ENCODE measurements at places on chromosomes 1 and 21.
A peak's percentile ranks its signal among the peaks of the same experiment; 100 is the strongest.

DNA sequence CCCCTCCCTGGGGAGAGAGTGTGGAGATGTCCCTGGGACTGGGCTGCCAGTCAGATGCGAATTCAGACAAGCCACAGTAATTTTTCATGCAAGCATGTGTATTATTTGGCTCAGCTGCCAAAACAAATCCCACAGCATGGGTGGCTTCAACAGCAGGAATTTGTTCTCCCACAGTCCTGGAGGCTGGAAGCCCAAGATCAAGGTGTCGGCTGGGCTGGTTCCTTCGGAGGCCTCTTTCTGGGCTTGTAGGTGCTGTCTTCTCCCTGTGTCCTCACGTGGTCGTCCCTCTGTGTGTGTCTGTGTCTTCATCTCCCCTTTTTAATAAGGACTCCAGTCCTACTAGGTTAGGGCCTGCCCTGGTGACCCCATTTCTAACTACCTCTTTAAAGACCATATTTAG, 91.9 kb upstream of the ACTRT2 start:
- no peak for DNase-seq

GRCh38 chr1:178548108-178548507, 35.2 kb downstream of the TEX35 start:
- DNase-seq: no peak

GRCh38 chr1:15453734-15454133, 2.8 kb upstream of the CELA2A start:
- DNase-seq: no peak

DNA sequence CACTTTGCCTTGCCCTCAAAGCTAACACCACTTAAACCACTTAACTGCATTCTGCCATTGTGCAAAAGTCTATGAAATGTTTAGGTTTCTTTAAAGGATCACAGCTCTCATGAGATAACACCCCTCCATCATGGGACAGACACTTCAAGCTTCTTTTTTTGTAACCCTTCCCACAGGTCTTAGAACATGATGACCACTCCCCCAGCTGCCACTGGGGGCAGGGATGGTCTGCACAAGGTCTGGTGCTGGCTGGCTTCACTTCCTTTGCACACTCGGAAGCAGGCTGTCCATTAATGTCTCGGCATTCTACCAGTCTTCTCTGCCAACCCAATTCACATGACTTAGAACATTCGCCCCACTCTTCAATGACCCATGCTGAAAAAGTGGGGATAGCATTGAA, 7.7 kb downstream of the ADAMTS1 start:
- DNase-seq: no peak

DNA sequence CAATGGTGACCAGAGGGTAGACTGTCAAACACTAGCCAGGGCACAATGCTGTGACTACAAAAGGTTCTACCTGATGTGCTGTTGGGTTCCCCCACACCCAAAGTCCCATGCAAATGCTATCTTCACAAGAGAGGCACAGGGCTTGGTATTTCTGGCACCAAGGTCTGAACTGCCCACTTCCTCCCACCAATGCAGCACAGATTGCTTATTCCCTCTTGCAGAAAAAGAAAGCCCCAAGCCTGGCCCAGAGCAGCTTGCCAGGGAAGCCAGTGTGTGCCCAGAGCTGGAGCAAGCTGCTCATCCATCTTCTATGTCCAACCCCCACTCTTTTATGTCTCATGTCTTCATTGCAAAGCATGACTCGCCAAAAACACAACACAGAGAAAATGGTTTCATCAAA, 149.4 kb upstream of the CAMK1G start:
- DNase-seq: no peak

DNA sequence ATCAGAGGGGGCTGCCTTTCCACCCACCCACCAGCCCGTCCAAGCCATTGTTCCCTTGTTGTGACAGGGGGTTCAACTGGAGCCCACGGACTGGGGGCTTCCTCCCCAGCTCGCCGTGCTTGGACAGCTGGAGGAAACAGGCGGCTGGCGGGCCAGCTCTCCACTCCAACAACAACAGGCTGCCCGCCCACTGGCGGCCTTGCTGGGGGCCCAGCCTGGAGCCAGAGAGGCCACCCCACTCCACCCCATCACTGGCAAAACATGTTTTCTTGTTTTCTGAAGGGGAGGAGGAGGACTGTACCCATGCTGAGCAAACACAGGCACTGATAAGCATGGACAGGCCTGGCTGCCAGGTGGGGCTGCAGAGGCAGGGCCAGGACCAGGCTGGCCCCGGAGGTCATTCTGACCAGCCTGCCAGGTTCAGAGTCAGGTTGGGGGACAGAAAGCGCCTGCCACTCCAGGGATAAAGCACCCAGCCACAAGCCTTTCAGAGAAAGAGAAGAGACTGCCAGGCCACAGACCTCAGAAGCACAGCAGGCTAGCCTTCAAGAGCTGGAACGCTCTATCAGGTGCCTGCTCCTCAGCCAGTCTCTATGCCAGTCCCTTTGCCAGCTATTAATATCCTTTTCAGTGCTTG, 32.8 kb downstream of the GJA4 start:
- DNase-seq: no peak

DNA sequence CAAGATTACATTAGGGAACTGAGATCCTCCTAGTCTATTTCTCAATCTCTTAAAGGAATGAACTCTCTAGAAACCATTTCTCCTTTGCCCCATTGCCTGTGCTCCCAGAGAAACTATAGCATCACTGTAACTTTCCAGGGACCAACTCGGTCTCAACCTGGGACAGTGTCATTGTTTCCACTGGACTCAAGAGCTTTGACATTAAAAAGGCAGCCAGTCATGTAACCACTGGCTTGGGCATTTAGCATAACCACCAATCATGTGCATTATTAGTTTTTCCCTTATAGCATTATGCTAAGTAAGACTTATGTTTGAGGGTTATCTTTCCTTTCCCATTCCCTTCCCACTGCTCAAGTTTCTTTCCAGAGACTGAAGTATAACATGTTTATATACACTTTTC, 18.2 kb downstream of the TEX38 start:
- no peak for DNase-seq

DNA sequence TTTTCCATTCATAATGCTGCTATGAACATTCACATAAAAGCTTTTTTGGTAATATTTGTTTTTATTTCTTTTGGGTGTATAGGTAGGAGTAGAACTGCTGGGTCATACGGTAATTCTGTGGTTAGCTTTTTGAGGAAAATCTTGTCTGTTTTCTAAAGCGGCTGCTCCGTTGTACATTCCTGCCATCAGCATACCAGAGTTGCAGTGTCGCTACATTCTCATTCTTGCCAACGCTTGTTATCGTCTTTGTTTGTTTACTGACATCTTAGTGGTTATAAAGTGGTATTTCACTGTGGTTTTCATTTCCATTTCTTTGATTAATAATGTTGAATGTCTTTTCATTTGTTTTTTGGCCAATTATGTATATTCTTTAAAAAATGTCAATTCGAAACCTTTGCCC, 469.8 kb upstream of the ZP4 start:
- DNase-seq: no peak

DNA sequence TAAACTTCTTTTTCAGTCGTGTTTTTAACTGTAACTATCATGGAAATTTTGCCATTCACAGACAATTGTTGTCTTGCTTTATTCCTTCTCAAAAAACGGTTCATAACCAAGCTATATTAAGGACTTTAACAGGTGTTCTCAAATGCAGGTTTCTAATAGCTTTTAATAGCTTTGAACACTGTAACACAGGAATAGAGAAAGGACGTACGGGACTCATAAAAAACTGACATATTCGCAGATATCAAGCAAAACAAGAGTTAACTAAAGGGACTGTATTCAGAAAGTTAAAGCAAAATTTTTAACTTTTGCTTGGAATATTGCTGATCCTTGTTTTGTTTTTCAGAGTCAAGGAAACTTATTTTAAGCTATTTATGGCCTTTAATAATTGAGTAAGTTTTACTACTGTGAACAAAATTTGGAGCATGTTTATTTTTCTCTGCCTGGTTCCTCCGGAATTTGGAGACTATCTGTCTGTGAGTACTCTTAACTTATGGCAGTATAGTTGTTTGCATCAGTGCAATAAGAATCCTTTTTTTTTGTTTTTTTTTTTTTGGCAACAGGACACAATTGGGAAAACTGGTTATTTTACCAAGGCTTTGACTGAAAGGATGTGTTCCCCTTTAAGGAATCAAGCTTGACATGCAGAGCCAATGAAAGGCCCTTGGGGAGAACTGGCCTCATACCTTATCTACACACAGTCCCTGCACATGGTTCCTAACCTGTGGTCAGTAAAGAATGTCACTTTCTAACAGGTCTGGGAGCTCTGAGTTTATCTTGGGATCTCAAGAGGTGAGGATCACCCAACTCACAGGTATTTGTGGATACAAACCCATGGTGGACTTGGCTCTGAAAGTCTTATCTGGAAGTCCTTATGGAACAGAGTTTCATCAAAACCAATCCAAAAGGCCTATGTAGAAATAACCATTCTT, 5.8 kb upstream of the CD46 start:
- no peak for DNase-seq

DNA sequence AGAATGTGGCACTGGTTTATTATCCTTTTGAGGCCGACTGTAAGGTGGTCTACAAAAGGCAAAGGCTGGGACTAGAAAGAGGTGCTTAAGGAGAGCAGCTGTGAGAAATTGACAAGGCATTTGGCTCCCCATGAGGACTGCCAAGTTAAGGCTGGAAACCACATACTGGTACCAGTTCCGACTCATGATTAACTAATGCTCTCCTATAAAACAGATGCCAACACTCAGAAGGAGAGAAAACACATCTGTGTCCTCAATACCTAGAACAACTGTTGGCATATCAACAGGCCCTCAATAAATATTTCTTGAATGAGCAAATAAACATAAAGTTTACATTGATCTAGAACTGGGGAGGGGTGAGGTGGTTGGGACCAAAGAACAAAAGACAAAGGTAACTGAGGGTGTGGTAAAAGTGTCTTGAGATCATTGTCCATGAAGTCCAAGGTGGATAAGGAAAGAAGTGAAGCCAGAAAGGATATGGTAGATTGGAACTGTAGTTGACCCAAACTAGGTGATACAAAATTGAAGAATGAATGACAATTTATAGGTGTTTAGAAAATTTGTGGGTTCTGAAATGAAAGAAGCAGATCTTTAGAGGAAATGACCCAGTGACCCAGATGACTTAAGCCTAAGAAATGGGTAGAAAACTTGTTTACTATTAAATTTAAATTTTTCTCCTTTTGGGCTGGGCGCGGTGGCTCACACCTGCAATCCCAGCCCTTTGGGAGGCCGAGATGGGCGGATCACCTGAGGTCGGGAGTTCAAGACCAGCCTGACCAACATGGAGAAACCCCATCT, 16.9 kb upstream of the MCL1 start:
- no peak for DNase-seq

- DNase-seq: no peak
These were observed 5.1 kb upstream of the C1orf159 start for GRCh38 chr1:1120866-1121591.

- peak; percentile 40 for DNase-seq
These were observed 2.4 kb upstream of the PRAMEF18 start for GRCh38 chr1:13228343-13228781.

GRCh38 chr1:193156822-193157142, 29.6 kb downstream of the B3GALT2 start:
- no peak for DNase-seq

DNA sequence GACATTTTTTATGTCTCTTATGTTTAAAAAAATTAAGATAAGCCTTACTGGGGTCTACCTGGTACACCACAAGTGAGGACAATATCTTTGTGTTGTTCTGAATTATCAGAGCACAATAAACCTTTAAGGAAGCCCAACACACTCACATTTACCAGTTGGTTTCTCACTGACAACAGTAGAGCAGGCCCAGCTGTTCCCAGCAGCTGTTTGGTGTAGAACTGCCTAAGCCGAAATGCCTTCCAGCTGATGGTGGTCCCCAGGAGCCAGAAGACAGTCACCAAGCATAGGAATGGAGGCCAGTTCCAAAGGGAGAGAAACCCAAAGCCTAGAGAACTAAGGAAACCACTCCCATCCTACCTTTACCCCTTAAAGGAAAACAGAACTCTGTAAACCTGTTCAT, 428.6 kb upstream of the CAMK1G start:
- DNase-seq: no peak

- no peak for DNase-seq
These were observed 175.0 kb downstream of the CTH start for GRCh38 chr1:70586046-70586445.

DNA sequence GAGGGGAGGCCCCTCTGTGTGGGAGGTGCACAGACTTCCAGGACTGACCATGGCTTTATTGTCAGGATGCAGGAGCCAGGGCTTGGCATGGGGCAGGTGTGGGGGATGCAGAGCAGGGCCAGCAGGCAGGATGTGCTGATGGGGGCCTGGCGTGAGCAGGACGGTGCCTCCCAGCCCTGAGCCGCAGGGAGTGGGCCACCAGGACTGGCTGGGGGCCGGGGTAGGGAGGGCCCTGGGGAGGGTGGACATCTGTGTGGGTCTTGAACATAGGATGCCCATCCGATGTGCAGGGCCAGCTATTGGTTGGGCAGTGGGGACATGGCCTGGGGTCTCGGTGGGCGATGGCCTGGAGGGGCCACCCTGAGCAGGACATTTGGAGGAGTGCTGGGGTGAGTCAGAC, 15.6 kb downstream of the PRMT2 start:
- no peak for DNase-seq

DNA sequence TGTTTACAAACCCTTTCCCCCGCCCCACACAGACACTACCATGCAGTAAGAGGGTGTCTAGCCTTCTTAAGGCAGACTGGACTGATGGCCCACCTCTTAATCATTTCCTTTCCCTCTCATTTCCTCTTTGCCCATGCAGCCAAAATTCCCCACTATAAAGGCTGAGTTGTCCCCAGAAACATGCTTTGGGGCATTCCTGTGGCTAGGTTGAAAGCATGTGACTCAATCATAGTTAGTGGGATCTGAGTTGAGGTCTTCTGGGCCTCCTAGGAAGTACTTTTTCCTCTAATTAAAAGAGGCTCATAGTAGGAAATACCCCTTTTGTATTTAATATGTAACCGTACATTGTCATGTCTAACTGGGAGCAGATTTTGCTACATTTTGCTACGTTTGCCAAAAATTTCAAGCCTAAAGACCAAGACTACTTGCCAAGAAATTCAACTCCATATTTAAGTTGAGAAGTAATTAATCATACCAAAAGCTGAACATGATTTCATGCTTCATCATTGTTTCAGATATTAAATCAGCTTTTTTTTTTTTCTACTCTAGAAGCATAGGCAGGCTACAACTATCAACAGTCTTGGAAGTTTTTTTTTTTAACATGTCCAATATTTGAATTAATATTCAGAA, 174.7 kb downstream of the ADGRL4 start:
- no peak for DNase-seq

Measured in activated T-cell treated with anti-CD3 and anti-CD28 coated beads, Interleukin-2, amount 50 U/mL, for 48 hours (primary cell).